ENCODE measurements at places on chromosomes 11 and 22. TPM values are rescaled to one million over a fixed set of nuclear protein-coding genes. Genes with fewer than 3 reads are reported as not detected.

The NXPE4 gene
- not detected for total RNA-seq

The TCP11L1 gene
- 32.5 TPM for total RNA-seq

The CRYBB2 gene
- not detected for total RNA-seq

The MS4A1 gene
- total RNA-seq, result not detected

The RNH1 gene
- 276 TPM for total RNA-seq

The RNF141 gene
- 31.1 TPM for total RNA-seq

The ACTN3 gene
- not detected for total RNA-seq

The SYNGR1 gene
- 8.6 TPM for total RNA-seq

The SLCO2B1 gene
- total RNA-seq, result under 0.01 TPM

The GAB2 gene
- 11.3 TPM for total RNA-seq

The CLMP gene
- 115 TPM for total RNA-seq

The CFAP300 gene
- 4.7 TPM for total RNA-seq

The PDE3B gene
- 0.32 TPM for total RNA-seq

The MMP27 gene
- not detected for total RNA-seq

Measured in fibroblast of villous mesenchyme (primary cell).